AML-193 (cell line): ENCODE measurements at places on chromosomes 3 and 15.
A peak's percentile ranks its signal among the peaks of the same experiment; 100 is the strongest.

- DNase-seq = no peak
Observed at GRCh38 chr15:99087405-99087943, 17.4 kb upstream of the SYNM start.

- no peak for DNase-seq
Observed at GRCh38 chr15:59244337-59244736, 37.7 kb downstream of the LDHAL6B start.

- no peak for DNase-seq
Observed at GRCh38 chr3:85161544-85161943, 202.8 kb downstream of the CADM2 start.

- DNase-seq = no peak
Observed at GRCh38 chr3:8882642-8883041, 80.6 kb downstream of the RAD18 start.

DNA sequence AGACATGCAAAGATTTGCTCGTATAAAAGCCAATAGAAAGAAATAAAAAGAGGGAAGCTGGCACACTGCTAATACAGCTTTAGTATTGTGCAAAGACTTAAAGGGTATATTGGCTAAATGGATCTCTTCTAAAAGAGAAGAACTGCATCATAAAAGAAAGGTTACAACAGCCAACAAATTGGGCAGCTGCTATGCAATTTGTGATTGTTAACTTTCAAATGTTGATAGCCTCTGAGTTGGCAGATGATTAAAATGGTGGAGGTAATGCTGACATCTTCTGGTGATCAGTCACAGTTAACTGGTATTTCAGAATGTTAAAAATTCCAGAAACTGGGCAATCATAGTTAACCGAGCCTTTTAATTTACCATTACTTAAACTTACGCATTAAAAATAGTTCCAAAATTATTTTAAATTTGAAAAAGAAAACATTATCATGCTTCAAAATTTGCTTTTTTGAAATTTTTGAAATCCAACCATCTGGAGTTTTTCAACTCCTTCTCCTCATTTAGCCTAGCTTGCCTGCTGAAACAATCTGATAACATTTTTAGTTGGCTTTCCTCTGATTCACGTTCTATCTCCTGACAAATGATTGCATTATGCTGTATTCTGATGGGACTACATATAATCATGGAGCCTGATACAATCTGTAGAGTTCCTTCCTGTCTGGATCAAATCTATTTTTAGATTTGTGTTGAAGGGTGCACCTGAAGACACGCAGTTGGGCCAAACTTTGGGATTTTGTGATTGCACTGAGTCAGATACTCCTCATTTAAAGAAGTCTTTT is 144.0 kb upstream of the PDZRN3 start:
- DNase-seq = no peak

GRCh38 chr3:158098834-158099424 is 7.3 kb downstream of the SHOX2 start:
- no peak for DNase-seq

- peak; percentile 52 for DNase-seq
Observed at GRCh38 chr3:144622845-144623244, 651.2 kb downstream of the DIPK2A start.

DNA sequence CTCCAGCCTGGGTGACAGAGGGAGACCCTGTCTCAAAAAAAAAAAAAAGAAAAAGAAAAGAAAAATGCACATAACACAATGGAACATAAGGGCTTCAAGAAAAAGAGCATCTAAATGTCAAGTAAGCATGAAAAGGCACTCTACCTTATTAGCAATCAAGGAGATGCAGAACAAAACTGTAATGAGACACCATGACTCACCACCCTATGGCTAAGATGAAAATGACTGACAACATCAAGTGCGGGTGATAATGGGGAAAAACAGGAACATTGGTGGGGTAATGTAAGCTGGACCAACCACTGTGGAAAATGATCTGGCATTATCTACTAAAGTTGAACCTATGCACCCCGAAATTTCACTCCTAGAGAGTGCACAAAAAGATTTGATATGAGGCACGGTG is 19.6 kb upstream of the NSMCE3 start:
- DNase-seq = no peak

GRCh38 chr3:128343287-128344051 is 123.2 kb downstream of the DNAJB8 start:
- no peak for DNase-seq

DNA sequence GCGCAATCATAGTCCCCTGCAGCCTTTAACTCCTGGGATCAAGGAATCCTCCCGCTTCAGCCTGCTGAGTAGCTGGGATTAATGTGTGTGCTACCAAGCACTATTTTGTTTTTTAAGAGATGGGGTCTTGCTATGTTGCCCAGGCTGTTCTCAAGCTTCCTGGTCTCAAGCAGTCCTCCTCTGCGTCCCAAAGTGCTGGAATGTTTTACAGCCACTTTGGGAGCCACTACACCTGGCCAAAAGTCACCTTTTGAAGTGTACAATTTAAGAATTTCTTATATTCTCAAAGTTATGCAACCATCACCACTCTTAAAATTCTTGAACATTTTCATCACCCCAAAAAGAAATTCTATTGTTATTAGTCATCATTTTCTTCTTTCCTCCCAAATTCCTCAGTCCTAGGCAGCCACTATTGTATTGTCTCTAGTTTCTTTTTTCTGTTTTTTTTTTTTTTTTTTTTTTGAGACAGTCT is 17.8 kb downstream of the CDV3 start:
- no peak for DNase-seq

DNA sequence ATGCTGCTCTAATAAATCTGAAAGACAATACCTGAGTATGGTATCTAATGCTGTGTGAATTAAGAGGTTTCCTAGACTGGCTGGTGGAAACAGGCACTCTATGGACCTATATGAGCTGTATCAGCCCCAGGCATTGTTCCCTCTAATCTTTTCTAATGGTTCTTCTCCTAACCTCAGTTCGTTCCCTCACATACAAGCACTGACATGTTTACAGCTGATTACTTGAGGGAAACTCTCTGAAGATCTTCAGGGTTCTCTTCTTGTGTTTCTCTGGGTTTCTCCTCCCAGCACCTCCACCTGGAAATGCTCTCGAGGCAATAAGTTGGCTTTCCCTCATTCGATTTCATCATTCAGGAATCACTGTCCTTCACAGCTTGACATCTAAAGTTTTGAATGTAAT is 52.9 kb downstream of the KLF15 start:
- DNase-seq = no peak

GRCh38 chr15:56495053-56495452 is 30.1 kb upstream of the MNS1 start:
- no peak for DNase-seq

- no peak for DNase-seq
Observed at GRCh38 chr15:101313041-101313761, 18.2 kb upstream of the SNRPA1 start.

GRCh38 chr3:55859305-55859704 is 372.2 kb upstream of the WNT5A start:
- DNase-seq = no peak

- DNase-seq = peak; percentile 99
Observed at GRCh38 chr3:167941234-167941995, 154.3 kb downstream of the GOLIM4 start.

DNA sequence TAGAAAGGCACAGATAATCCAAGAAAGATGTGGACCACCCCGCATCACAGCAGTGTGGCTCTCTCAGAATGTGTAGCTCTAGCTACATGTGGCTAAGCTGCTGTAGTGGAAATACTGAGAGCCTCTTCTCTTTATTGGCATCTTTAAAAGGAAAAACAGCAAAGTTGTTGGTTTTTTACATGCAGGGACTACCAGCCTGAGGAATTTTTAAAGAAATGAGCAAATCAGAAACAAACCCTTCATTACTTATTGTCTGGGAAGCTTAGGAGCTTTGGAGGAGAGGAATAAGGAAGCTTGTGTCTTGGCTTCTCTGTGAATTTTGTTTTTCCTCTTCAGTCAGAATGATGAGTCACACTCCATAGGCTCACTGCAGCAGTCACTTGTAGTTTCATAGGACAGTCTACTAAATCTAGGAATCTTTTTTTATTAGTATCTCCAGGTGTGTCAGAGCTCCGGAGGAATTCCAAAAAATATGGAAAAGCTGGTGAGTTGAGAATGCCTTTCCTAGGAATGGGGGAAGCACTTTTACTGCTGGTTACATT is 27.5 kb downstream of the POLG start:
- DNase-seq = no peak

DNA sequence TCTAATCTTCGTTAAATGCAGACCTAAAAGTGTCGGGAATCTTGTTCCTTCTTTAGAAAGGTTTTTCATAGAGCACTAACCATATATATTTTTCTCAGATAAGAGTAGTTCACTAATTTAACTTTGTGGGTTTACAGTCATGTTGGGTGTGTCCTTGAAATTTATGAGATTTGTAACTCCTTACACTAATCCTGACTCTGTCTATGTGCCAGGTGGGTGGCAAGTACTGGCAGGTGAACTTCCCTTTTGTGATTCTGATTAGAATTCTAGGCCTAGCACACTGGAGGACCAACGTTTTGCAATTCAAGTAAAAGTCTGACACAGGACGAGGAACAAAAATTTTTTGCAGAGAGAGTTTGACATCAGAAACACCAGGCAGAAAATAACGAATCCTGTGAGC is 220.1 kb downstream of the P3H2 start:
- DNase-seq = no peak

GRCh38 chr3:12782172-12782815 is 14.2 kb upstream of the CAND2 start:
- DNase-seq = no peak

DNA sequence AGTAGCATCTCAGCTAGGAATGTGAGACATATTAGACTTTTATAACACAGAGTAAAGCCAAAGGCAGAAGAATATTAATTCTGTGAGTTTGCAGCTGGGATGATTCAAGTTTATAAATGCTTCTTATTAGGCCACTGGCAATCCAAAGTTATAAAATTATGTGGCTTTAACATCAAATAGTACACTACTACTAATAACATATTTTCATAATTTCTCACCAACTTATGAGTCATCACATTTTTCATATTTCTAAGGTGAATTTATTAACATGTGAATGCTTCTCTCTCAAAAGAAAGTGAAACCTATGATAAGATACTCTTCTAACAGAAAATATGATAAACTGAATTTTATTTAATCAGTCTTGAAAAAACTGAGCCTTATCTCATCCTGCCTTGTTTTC is 1348.2 kb upstream of the ALCAM start:
- no peak for DNase-seq

DNA sequence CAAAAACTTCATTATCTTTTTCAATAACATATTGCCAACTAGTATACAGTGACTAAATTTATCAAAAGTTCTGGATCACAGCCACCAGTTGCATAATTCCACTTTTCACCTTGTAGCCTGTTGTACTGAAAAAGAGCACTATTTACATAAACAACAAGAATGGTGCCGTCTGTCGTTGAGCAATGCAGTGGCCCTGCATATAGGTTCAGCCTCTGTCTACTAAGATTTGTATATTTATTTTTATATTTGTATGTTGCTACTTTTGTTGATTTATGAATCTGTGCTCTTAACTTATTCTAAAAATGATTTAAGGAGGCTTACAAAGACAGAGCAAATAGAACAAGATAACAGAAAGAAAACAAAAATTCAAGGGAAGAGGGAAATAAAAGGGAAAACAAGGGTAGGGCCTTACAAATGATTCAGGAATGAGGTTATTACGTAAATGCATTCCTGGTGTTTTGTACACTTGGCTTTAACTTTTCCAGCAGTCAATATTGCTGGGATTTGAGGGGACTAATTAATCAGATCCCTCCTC is 257.6 kb upstream of the STT3B start:
- DNase-seq = no peak

- DNase-seq = no peak
Observed at GRCh38 chr3:112010636-112011035, 11.9 kb downstream of the TAGLN3 start.
